AG09309 (cell line): ENCODE measurements at places on chromosomes 3 and 15.
A peak's percentile ranks its signal among the peaks of the same experiment; 100 is the strongest.

- DNase-seq = no peak
Measured at GRCh38 chr3:167110901-167111300, 269.2 kb downstream of the ZBBX start.

DNA sequence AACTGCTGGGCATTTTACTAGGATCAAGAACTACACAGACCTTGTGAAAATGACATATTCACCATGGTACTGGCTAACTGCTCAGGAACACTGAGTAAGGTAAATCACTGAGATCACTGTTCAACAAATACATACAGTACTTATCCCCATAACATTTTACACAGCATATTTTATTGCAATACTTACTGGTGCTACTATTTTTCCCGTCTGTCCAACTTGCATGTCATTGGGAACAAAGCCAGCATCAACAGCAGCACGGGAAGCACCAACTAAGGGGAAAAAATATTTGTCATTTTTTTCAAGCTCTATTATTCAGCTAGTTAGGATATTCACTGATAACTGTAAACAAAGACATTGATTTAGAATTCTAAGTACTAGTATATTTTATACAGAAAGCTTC lies 37.0 kb downstream of the ETFA start:
- DNase-seq = no peak

DNA sequence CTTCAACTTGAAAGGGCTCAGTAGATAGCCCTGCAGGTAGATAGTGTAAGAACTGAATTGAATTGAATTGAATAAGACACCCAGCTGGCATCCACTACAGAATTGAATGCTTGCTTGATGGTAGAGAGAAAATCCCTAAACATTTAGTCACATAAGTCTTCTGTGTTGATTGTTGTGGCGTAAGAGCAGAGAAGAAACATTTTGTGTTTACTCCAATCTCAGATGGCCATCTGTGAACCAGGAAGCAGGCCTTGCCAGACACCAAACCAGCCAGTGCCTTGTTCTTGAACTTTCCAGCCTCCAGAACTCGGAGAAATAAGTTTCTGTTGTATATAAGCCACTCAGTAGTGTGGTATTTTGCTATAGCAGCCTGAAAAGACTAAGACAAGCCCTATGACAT lies 43.6 kb downstream of the SST start:
- DNase-seq = no peak

- peak; percentile 86 for DNase-seq
Measured at GRCh38 chr3:179037351-179037750, 34.3 kb downstream of the ZMAT3 start.

DNA sequence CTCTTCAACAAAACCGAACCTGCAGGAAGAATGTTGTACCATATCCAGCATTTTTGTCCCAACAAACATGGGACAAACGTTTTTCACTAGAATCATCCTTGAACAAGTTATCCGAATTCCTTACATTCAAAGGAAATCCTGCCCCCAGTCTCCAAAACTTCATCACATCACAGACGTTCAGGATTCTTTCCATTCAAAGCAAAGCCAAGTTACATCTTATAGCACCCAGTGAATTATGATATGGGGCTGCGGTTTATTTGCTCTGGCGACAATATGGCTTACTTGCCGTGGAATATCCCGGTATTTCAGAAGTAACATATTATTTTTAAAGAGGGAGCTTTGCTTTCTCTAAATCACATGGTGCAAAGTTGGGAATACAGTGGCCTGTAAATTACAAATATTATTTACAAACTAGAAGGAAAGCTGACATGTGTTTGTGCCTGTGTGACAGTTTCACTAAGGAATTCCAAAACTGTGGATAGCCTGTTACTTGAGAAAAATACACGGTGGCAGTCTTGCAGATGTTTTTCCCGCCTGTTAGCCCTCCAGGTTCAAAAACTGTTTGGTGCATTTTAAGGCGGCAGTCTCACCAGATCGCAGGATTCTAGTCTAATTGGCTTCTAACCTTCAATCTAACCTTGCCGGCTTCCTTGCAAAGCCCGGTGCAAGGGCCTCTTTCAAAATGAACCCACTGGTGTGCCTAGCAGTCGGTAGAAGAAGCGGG lies 736 bp upstream of the MBNL1 start:
- no peak for DNase-seq

- DNase-seq = no peak
Measured at GRCh38 chr3:129366312-129366831, 62.1 kb downstream of the EFCAB12 start.

DNA sequence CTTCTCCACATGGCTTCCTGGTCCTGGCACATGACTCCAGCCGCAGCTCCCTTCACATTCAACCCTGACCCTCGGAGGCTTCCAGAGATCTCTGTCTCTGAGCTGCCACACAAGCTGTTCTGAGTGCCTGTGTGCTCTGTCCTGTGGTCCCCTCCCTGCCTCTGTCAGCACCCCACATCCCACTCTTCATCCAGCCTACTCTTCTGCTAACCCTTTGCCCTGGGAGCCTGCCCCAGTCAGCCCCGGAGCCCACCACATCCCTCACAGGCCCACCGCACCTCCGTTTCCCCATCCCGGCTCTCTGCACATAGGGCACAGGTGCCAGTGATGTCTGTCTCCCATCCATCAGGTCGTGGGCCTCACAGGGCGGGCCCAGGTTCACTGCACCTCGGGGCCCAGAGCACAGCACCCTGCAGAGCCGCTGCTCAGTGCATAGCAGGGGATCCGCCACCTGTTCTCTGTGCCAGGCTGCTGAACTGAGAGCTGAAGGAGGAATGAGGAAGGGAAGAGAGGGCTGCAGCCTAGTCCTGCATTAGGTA lies 133.6 kb downstream of the UACA start:
- DNase-seq = no peak

DNA sequence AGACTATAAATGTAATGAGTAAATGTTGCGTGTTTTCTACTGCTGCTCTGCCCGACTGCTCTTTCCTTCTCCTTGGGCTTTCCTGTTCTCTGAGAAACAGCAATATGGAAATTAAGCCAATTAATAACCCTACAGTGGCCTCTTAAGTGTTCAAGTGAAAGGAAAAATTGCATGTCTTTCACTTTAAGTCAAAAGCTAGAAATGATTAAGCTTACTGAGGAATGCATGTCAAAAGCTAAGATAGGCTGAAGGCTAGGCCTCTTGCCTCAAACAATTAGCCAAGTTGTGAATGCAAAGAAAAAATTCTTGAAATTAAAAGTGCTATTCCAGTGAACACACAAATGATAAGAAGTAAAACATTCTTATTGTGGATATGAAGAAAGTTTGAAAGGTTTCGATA lies 55.0 kb downstream of the ATP2C1 start:
- DNase-seq = no peak

DNA sequence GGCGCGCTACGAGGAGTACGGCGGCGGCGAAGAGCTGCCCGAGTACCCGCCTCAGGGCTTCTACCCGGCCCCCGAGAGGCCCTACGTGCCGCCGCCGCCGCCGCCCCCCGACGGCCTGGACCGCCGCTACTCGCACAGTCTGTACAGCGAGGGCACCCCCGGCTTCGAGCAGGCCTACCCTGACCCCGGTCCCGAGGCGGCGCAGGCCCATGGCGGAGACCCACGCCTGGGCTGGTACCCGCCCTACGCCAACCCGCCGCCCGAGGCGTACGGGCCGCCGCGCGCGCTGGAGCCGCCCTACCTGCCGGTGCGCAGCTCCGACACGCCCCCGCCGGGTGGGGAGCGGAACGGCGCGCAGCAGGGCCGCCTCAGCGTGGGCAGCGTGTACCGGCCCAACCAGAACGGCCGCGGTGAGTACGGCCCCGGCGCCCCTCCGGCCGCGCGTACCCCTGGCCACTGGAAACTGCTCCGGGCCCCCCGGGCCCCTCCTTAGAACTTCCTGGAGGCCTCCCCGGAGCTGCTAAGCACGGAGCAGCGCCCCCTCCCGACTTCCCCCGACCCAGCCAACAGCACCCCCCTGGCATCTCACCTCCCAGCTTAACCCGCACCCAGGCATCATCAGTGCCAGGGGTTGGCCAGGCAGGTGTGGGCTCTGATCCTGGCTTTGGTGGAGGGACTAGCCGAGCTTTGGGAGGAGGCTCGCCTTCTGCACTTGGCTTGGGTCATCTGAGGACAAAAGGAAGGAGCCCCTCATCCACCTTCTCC lies 1.4 kb downstream of the LOXL1 start:
- DNase-seq = no peak

GRCh38 chr3:197135212-197135611 lies 105.6 kb upstream of the MELTF start:
- DNase-seq = no peak

DNA sequence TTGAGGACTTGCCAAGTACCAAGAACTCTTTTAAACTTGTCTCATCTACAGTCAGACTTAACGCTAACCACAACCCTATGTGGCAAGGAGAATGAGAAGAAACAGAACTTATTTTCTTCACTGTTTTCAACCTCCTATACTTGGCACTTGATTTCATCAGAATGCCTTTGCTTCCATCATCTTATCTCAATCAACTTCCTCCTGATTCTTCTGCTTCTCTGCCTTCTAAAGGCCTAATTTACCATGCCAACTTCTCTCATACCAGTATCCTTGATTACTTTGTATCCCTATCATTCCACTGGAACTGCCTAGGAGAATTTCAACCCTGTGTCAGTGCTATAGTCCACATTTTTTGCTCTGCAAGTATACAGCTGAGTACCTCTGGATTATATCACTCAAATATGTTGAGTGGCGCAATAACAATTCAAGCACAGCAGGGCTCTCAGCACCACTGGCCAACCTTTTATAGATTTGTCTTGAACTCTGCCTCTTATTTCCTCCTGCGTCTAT lies 413.6 kb downstream of the ROBO1 start:
- DNase-seq = no peak

DNA sequence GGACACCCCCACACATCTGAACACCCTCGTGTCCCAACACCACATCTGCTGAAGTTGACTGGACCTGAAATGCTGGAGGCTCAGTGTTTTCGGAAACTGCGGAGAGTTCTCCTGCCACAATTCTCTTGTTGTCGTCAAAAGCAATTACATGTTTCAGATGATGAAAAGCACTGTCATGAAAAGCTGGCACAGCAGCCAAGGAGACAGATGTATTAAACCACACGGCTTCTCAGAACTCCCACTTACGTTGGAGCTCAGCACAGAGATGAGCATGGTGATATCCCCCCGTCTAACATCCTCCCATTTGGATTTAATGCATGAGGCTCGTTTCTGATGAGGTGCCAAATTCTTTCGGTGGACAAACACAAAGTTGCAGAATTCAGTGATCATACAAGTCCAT lies 180.1 kb downstream of the RORA start:
- no peak for DNase-seq

GRCh38 chr3:31871939-31872507 lies 109.0 kb downstream of the OSBPL10 start:
- DNase-seq = no peak

DNA sequence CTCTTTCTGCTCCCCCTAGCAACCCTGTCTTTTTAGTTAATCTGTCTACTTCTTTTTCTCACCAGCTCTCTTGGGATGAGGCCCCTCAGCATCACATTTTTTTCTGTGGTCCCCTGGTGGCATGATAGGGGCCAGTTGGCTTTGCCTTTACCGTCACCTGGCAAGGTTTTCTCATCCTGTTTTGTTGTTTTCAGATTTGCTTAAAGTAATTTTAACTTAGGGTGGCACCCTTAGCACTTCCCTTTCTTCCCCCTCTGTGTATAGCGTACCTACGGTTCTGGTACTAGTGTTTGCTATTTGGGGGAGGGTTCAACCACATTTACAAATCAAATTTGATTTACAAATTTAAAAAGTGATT lies 35.6 kb downstream of the PDCD6IP start:
- no peak for DNase-seq

DNA sequence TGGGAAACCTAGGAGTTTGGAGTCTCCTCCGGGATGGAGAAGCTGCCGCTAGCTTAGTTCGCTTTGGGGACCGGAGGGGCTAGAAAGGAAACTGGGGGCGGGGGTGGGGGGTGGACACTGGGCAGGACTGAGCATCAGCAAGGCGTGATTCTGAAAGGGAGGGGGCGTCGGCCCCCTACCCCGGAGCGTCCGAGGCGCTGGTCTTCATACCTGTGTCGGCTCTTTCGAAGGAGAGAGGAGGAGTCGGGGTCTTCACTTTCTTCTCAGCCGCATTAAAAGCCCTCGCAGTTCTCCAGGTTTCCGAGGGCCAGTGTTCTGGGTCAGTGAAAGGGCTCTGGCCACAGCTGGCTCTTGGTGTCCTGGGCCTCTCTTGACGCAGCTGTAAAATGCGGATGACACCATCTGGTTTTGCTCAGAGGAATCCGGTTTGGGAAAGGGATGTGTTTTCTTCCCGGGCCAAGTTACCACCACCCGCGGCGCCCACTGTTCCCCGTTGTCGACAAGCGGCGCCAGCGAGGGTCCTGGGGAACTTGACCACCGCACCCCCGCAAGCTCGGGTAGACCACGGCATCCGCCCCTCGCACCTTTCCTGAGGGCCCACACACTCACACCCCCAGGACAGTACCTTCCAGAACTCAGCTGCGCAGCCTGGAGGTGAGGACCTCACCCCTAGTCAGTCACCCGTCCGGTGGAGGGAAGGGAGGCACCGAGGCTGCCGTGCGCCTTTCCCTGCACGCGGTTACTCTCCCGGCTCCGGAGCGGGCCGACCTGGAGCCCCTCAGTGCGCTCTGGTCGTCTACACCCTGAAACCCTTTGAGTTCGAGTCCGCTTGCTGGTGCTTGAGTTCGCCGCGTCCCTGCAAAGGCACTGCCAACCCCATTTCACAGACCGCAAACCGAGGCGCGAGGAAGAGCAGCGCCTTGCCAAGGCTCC lies 660 bp downstream of the CCK start:
- DNase-seq = no peak

DNA sequence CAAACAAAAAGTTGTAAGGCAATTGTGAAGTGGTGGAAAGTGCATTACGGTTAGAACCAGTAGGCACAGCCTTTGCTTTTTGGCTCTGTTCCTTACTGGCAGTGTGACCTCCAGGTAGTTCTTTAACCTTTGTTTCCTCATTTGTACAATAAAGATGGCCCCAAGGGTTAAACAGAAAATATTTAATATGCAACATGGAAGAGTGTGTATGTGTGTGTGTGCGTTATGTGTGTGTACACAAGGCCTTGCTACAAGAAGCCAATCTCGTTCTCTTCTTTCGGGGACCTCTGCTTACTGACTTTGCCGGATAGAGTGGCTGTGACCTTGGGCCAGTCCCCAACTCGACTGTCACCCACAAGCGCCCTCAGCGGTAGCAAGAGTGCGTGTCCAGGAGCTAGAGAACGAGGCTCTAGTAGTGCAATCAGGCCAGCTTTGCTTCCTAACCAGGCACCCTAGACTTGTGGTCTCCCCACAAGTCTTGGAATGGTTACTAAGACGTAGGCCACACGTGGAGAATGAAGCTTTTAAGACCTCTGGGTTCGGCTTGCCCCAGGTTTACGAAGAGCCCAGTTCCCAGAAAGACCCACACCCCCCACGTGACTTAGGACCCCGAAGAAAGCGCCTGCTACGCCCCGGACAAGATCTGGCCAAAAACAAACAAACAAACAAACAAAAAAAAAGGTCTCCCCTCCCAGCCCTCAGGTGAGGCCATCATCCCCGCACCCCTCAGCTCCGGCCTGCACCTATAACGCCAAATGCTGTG lies 593 bp downstream of the CIAO2A start:
- no peak for DNase-seq

GRCh38 chr3:143595456-143596077 lies 252.7 kb downstream of the SLC9A9 start:
- DNase-seq = no peak
